Heart right ventricle (tissue), 16 donors: ENCODE measurements at places on chromosomes 6 and 20.

- no peak for DNase-seq
These were observed 210.6 kb upstream of the CDH4 start for GRCh38 chr20:61041481-61041880.

DNA sequence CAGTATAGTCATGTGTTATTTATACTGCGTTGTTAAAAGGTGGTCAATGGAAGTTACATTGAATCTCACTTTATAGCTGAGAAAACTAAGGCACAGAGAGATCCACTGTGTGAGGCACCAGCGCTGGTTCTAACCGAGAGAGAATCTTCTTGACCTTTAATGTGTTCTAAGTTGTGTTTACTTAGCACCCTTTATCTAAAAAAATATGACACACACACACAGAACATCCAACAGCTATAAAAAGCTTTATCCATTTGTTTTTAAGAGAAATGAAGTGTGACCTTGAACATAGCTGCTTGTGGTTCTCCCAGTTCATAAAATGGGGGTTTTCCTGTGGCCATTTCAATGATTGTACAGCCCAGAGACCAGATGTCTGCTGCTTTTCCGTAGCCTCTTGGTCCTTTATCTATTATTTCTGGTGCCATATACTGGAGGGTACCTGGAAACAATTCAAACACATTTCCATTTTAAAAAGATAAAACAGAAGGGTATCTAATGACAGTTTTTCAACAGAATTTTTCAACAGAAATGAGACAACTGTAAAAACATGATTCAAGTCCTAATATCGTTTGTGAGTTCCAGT is 54.8 kb upstream of the MAP7 start:
- no peak for DNase-seq

DNA sequence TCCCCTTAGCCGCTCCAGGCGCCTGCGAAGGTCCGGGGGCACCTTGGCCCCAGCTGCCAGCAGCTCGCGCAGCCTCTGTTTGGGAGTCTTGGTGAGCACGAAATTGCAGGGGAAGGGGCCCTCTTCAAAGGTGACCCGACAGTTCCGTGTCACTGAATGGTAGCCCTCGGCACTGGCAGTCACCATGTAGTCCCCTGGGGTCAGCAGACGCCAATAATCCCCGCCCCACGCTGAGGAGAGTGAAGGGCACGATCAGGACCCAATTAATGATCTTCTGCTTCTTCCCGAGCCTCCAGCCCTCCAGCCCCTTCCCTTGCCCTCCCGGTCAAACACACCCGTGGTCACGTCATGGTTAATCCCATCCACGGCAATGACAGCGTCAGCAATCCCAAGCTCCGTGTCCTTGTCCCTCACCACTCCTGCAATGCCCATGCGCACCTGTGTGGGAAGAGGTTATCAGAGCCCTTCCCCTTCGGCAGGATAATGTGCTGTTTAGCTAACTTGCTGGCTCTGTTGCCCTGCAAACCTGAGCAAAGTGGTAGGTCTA is 6.2 kb downstream of the CPXM1 start:
- DNase-seq, result no peak

GRCh38 chr20:43938932-43939761 is 24.5 kb downstream of the TOX2 start:
- no peak for DNase-seq

DNA sequence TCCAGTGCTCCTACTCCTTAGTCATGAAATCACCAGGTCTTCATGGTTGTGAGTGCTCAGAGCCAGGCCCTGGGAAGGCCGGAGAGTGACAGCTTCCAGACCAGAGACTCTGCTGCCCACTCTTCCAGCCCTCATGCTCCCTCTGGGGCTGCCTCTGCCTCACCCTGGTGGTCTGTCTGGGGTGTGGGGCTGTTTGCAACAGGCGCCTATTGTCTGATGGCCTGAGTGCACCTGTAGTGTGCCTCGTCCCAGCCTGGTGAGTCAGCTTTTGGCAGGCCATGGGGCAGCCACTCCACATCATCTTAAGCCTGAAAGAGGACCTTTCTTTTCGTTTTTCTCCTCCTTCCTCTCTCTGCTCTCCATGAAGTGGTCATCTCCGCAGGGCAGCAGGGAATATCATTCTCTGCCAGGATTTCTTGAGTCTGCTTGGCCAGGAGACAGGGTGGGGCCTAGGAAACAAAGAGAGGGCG is 173.8 kb downstream of the VEGFA start:
- no peak for DNase-seq

DNA sequence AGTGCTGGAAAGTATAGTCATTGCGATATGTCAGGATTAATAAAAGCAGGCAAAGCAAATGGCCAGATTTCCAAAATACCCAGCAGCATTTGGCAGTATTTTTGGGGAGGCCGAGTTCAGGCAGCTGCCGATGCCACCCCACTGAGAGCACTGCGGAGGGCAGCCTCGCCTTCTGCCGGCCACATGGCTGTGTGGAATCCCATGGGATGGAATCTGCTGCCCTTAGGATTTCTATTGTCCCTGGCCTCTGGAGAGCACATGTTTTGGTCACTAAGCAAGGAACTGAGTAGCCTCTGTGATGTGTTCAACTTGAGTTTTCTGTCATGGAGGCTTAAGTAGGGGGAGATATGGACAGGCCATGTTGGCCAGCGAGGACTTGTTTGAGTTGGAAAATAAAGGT is 123.0 kb downstream of the FARS2 start:
- no peak for DNase-seq

GRCh38 chr6:7086488-7086887 is 21.3 kb upstream of the RREB1 start:
- DNase-seq, result peak; percentile 22

DNA sequence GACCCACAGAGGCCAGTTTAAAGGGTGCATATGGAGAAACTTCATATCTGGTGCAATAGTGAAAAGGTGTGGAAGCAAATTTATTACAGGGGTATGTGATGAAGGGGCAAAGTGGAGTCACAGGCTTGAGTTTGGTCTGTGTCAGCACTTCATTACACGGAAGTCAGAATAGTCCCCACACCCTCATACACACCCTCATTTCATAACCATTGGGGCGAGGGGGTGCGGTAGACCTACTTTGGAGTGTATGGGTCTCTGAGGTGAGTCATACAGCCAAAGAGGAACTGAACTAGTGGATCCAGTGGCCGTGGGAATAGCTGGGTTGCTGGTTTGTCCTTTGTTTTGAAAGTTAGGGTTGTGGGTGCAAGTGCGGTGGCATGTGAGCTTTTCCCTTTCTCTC is 3.3 kb downstream of the TM9SF4 start:
- no peak for DNase-seq

GRCh38 chr6:150813993-150814359 is 51.5 kb upstream of the MTHFD1L start:
- DNase-seq, result no peak

DNA sequence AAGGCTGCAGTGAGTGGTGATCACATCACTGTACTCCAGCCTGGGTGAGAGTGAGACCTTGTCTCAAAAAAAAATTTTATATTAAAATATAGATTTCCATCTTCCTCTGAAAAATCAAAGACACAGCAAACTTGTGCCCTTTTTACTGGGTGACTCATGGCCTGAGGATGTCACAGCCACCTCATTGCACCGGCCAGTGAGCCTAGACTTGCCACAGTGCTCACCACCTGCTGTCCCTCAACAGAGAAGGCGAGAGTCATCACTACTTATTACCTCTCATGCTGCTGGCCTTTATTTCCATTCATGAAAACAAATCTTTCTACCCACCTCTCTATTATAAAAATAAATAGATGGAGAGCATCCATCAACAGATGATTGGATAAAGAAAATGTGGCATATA is 295.8 kb downstream of the PREX1 start:
- no peak for DNase-seq

DNA sequence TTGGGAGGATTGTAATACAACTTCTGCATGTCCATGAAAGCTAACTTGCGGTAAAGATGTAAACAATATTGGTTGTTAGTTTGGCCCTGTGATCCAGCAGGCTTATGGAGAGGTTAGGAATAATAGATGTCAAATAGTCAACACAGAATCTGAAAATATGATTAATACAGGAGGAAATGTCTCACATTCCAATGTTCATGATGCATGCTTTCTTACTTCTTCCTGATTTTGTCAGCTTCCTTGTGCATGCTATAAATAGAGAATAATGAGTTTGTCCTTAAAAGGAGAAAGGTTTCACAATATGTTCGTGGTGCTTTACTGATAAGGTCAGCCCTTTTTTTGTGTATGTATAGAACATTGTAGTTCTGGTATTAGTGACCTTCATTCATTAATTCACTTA is 136.7 kb downstream of the MMUT start:
- DNase-seq, result no peak
